ENCODE measurements at places on chromosomes 16 and 17. TPM values are rescaled to one million over a fixed set of nuclear protein-coding genes. Genes with fewer than 3 reads are reported as not detected.
A peak's percentile ranks its signal among the peaks of the same experiment; 100 is the strongest.

GRCh38 chr16:89711601-89712273 is 9.0 kb downstream of the VPS9D1 start:
- DNase-seq, result no peak

DNA sequence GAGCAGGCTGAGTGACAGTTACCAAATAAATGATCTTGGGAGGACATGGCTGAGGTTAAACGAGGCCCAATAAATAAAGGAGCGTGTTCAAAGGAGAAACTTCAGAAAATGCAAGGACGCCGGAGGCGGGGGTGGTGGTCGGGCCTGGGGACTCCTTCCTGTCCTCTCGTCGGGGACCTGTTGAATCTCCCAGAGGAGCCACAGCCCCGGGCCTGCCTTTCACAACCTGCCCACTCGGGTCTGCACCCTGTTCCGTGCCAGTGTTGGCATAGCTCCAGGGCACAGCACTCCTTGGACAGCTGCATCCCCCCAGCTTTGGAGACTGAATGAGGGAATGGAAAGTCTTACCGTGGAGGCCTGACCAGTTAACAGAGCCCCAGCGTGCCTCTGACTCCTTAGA is 8.1 kb upstream of the TBX4 start:
- DNase-seq, result no peak

GRCh38 chr17:71430281-71430680 is 690.5 kb upstream of the SOX9 start:
- no peak for DNase-seq

DNA sequence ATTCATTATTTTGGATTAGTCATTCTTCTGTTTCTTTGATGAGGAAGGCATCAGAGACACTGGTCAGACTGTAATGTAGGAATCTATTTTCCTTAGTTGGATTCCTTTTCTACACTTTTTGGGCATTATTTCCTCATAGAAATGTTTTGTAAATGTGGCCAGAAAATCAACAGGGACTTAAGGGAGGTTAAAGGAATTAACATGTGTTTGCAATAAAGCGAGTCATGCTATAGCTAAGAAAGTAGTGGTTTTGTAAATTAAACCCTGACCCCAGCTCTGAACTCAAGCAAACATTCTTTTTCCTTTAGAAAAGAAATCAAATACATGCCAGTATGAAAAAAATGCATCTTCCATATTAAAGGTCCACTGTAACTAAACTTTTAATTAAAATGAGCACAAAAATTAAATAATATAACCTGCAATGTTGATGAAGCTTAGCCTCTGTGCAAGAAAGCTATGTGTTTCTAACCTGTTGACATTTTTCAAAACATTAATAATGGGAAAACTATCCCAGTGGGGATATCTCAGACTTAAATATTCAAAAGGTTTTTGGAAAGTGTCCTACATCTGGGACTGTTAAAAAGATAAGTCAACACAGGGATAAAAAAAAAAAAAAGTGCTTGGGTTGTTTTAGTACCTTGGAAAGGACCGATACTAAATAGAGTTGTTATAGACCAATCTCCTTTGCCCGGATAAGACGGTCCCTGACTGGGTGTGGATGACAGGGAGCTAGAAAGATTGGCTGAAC is 428.0 kb downstream of the CA10 start:
- DNase-seq, result no peak

DNA sequence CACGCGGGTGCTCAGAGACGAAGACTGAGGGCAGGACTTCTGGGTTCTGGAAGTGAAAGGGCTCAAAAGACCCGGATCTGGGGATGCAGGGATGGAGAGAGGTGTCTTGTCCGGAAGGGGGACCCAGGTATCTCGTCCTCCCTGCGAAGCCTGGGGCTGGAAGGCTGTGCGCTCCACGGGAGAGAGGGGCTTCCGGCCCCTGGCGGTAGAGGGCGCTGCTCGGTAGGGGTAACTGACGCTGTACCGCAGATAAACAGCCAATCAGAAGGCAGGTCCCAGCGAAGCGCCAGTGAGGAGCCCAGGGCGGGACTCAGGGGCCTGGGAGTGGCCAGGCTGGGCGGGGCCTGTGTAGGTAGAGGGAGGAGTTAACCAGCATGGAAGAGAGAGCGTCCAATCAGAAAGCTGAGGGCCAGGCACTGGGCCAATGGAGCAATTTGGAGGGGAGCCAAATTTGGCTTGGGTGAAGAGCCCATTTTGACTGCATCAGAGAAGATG is 804 bp downstream of the TGFB1I1 start:
- DNase-seq, result peak; percentile 91

DNA sequence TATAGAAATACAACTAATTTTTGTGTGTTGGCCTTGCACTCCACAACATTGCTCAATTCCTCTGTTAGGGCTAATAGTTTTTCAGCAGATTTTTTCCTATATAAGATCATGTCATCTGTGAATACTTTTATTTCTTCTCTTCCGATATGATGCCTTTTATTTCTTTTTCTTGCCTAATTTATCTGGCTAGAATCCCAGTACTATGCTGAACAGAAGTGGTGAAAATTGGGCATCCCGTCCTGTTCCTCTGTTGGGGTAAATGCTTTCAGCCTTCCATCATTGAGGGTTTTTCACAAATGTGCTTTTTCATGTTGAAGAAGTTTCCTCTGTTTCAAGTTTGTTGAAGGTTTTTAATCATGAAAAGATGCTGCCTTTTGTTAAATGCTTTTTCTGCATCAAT is 22.7 kb upstream of the TNFRSF13B start:
- no peak for DNase-seq

GRCh38 chr16:50696126-50696525 is 2.7 kb downstream of the NOD2 start:
- no peak for DNase-seq

DNA sequence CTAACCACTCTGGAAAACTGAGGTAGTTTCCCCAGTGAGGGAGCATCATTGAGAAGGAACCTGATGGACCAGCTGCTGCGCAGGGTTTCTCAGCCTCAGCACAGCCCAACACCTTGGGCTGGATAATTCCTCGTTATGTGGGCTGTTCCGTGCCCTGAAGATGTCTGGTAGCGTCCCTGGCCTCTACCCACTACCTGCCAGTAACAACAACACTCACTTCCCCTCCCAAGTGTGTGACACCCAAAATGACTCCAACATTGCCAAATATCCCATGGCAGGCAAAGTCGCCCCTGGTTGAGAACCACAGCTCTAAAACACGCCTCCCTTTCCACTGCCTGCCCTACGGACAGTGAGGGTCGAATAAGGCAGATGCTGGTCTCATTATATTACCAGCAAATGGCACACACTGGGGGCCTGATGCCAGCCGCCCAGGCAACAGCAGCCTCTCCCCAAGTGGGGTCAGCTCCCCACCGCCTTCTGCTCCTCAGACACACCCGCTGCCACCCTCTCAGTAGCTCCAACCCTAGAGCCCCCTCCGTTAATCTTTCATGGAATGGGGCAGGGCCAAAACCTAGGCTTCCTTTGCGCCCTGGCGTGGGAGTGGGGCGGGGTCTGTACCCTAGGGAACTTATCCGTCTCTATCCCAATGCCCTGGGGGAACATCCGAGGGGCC is 1.0 kb downstream of the RHBDF2 start:
- no peak for DNase-seq

DNA sequence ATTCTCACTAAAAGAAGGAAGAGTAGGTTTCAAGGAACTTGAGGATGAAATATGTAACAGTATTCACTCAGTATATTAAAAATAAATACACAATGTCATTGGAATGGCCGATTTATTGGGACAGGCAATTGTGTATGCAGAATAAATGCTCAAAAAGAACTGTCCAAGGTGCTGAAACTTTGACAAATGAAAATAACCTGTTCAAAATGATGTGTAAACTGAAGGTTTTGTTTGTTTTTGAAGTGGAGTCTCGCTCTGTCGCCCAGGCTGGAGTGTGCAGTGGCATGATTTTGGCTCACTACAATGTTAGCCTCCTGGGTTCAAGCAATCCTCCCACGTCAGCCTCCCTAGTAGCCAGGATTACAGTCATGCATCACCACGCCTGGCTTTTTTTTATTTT is 318.7 kb upstream of the RBFOX1 start:
- DNase-seq, result no peak

DNA sequence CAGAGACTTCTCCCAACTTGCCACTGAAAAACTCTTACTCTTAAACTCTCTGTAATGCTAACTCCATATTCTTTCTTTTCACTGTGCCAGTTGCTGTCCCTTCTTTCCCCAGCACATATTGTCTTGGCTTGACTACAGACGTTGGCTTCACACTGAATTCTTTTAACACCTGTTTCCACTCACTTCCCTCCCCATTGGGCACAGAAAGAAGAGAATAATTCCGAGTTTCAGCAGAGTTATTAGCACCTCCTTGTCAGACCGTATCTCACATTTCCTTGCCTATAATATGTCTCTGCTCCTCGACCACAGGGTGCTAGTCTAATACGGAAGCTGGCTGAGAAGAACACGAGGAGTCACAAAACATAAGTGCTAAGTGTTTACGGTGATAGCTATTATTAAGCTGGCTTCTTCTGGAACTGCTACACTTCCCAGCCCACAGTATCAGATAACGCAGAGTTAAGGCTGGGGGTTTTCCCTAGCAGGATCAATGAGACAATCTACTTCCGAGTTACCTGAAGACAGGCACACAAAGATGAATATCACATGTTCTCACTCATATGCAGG is 188.5 kb upstream of the CDH8 start:
- DNase-seq, result no peak

DNA sequence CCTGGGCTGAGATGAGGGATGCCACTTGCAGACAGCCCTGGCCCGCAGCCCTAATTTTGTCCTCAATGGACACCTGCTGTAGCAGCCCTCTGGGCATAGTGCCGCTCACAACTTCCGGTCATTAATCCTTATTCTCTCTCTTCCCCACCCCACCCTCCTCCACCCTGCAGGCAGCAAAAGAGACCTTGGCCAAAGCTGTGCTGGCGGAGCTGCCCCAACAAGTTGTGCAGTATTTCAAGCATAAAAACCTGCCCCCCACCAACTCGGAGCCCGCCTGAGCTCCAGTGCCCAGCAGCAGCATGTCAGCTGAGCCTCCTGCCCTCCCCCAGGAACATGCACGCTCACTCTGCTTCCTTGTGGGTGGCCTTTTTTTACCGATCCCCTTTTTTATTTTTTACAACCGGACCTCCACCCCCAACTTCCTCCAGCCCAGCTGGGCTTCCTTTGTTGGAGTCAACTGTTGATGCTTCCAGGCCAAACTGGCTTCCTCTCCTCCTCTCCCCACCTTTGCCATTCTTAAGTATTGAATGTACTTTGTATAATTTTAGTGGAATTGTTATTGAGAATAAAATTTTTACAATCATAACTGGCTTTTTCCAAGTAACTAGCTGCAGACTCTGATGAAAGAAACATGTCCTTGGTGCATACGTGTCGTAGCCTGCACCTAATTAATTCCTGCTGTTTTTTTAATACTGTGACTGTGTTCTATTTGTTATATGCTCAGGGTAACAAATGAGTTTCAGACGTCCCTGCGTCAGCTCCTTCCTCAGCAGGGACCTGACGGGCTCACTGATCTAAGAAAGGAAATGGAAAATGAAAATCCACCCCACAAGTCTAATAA is 38.2 kb downstream of the PSME3IP1 start:
- DNase-seq, result no peak

DNA sequence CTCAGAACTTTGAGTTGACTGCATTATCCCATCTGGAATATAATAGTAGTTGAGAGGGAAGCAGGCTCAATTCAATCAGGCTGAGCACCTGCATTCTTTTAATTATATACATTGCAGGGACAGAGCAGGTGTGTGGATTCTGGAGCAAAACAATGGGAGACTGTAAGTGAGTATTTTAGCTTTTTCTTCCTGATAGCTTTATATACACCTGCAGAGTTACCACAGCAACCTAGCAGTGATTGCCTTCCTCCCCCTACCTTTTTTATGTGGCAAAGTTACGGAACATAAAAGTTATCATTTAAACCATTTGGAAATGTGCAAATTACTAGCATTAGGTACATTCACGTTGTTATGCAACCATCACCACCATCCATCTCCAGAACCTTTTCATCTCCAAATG is 25.4 kb upstream of the RHOT1 start:
- DNase-seq, result no peak

DNA sequence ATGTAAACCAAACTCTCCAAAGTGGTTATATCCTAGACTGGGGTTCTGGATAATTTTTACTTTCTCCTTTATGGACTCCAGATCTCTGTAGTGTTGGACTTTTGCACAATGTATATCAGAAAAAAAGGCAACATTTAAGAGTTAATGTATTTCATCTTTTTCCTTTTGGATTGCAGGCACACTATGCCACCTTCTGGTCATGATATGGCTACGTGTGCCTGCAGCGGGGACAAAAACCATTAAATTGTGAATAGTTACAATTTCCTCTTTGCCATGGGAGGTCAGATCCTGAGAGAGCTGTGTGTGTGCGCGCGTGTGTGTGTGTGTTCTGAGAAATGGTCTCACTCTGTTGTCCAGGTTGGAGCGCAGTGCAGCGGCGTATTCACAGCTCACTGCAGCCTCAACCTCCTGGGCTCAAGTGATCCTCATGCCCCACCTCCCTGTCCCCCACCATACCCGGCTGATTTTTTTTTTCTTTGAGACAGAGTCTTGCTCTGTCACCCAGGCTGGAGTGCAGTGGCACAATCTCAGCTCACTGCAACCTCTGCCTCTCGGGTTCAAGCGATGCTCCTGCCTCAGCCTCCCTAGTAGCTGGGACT is 4.3 kb upstream of the SGF29 start:
- no peak for DNase-seq

DNA sequence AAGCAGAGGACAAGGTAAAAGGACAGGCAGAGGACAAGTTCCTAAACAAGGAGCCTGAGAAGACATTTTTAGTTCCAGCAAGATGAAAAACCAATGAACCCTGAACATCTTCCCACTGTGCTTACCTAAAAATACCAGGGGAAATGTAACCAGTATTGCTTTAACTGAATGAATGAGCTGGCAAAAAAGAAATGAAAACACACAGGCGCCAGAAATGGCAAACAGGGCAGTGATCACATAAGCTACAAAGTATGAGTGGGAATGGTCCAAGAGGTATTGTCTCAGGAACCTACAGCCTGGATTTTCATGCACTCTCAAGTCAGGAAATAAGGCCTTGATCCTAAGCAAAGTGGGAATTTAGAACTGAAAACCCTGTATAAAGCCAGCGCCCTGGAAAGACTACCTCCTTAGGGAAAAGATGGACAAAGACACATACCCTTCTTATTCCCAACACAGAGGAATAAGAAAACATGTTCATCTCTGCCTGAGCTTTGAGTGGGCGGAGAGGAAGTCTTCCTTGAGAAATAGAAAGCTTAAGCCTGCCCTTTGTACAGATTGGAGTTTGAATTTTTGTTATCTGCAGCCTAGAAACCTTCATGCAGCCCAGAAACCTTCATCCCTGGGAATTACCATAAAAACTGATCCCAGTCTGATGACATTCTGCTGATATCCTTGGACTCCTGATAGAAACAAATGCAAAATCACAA is 2.1 kb downstream of the CMTM2 start:
- no peak for DNase-seq

PRR15L gene
- total RNA-seq, result 1.1 TPM

ZSCAN10 gene
- not detected for total RNA-seq

PYY gene
- total RNA-seq, result not detected

OR1F1 gene
- total RNA-seq, result not detected

ARHGAP44 gene
- total RNA-seq, result 0.49 TPM

FAM171A2 gene
- total RNA-seq, result 0.53 TPM

HBQ1 gene
- total RNA-seq, result not detected
